Mesendoderm (in vitro differentiated cells): ENCODE measurements at places on chromosomes 4 and X.

DNA sequence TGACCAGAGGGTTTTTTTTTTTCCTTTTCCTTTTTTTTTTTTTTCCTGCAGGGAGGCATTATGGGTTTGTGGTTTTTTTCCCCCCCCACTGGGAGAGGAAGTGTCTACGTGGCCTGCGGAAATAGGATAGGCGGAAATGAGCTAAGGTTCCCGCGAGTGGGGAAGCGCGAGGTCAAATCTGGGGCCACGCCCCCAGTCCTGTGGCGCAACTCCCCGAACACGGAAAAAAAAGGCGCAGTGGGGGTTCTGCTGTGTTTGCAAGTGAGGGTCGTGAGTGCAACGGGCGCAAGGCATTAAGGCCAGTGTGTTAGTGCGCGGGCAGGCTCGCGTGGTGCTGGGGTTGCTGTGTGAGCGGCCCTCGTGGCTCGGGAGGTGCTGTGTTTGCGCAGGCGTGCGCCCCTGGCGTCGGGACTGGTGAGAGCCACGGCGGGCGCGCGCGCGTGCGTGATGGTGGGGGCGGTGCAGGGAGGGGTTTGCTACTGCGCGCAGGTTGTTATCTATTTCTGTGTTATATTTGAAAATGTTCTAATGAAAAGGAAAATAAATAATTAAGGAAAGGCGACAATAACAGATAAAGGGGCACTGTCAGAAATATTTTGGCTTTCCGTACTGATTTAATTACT is 685 bp upstream of the MORF4L2 start:
- DNase-seq: no peak

GRCh38 chr4:181559637-181560036 is 683.6 kb upstream of the TENM3 start:
- no peak for DNase-seq

GRCh38 chrX:143634309-143634662 is 1.6 kb downstream of the SLITRK4 start:
- DNase-seq: no peak

GRCh38 chrX:149374751-149375150 is 130.4 kb downstream of the IDS start:
- no peak for DNase-seq

GRCh38 chr4:87679449-87680169 is 29.5 kb downstream of the DMP1 start:
- peak; percentile 86 for DNase-seq

GRCh38 chrX:40061871-40062524 is 35.8 kb downstream of the BCOR start:
- DNase-seq: no peak

DNA sequence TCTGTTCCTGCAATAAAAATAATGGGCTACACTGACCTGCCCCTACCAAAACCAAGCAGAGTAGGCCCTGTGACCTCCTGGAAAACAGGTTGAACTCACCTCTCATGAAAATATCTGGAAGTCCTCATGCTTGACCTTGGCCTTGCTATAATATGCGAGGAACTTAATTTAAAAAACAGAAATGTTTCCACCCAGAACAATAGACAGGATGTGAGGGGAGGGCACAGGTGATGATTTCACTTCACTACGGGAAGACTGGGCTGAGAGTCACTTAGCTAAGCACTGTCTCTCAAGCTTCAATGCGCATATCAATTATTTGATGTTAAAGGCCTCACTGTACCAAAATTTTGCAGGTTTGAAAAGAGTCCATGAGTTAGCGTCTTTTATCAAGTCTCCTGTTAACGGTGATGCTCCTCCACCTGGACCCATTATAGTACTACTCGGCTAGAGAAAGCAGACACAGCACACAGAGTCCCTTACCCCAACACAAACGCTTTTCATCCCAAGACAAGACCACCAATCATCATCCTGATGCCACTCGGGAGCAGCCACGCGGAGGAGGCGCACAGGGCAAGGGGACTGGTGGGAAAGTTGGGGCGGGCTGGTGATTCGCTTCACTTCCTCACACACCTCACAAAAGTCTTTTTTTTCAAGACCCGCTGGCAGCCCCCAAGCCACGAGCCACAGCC is 25.9 kb downstream of the ZNF721 start:
- DNase-seq: peak; percentile 22

DNA sequence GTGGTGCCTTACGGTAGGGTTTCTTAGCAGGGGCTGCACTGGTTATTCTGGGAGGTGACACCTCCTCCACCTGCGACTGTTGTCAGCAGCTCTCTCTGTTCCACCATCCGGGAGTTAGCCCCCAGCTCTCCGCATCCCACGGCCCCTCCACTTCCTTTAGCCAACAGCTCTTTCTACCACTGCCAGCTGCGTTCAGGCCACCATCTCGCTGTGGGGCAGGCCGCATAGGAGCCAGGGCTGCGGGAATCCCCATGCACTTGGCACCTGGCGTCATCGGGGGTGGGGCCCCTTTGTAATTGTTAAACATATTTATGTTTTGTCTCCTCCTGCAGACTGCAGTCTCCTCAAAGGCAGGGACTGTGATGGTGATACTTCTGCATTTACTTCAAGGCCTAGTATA is 480.2 kb downstream of the SMARCA1 start:
- no peak for DNase-seq

DNA sequence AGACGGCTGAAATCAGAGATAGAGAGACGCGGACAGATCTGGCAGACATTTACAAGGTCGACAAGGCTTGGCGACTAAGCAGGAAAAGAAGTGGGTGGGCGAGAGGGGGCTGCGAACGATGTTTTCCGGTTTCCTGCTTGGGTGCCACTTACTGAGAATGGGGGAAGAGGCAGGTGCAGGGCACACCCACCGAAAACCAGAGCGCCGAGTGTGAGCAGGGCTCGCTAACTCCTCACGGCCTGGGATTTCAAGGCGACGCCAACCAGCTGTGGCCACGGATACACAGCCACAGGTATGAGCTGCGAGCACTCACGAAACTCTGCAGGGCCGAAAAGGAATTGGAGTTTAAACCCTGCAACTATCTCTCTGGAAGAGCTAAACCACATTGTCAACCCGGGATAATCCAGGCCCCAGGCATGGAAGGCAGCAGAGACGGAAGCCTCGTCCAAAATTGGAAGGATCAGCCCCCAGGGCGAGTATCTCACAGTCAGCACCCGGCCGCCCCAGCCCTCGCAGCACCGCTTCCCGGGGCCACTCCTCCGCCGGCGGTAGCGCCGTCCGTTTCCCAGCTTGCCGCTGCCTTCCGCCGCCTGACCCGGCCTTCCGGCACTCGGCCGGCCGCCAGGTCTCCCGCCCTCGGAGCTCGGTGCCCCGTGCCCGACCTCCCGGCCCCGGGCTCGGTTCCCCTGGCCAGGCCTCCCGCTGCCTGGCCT is 778 bp downstream of the CASP3 start:
- peak; percentile 68 for DNase-seq

GRCh38 chr4:99833756-99834155 is 17.1 kb downstream of the DAPP1 start:
- DNase-seq: no peak

DNA sequence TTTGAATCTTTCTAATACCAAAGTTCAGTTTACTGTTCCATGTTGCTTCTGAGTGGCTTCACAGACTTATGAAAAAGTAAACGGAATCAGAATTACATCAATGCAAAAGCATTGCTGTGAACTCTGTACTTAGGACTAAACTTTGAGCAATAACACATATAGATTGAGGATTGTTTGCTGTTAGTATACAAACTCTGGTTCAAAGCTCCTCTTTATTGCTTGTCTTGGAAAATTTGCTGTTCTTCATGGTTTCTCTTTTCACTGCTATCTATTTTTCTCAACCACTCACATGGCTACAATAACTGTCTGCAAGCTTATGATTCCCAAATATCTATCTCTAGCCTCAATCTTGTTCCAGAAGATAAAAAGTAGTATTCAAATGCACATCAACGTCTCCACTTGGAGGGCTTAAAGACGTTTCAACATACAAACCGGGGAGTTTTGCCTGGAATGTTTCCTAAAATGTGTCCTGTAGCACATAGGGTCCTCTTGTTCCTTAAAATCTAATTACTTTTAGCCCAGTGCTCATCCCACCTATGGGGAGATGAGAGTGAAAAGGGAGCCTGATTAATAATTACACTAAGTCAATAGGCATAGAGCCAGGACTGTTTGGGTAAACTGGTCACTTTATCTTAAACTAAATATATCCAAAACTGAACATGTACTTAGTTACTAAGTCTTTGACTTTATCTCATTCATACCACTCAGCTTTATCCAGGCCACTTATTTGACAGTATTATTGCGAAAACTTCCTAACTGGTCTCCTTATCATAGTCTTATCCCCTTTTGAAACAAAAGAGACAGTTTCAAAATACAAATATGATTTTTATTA is 3.6 kb upstream of the AFP start:
- no peak for DNase-seq

DNA sequence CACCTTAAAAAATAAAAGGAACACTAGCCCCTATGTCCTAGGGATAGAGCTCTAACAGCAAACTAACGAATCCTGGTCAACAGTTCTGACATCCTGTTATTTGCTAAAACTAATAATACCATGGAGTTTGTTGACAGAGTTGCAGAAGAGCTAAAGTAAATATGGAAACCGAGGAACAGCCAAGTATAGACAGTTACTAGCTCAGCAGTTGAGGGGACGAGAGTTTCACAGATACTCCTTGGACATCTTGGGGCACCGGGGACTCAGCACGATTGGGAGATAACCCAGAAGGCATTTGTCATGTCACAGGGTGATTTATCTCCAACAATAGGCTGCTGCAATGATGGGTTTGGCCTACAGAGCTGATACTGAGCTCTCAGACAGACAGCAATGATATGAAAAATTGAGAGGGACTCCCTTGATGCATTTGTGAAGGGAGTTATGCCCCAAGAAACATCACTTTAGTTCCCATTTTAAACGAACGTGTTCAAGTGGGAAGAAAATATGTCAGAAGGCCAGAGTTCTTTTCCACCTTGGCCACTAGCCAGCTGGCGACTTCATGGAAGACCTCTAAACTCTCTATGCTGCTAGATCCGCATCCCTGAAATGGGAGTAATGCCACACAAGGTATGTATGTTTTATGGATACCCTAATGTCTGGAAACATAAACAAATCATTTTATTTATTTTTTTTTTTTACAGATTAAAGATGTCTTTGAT is 48.6 kb downstream of the TSC22D3 start:
- DNase-seq: no peak

GRCh38 chrX:1555370-1555769 is 18.4 kb upstream of the P2RY8 start:
- no peak for DNase-seq

DNA sequence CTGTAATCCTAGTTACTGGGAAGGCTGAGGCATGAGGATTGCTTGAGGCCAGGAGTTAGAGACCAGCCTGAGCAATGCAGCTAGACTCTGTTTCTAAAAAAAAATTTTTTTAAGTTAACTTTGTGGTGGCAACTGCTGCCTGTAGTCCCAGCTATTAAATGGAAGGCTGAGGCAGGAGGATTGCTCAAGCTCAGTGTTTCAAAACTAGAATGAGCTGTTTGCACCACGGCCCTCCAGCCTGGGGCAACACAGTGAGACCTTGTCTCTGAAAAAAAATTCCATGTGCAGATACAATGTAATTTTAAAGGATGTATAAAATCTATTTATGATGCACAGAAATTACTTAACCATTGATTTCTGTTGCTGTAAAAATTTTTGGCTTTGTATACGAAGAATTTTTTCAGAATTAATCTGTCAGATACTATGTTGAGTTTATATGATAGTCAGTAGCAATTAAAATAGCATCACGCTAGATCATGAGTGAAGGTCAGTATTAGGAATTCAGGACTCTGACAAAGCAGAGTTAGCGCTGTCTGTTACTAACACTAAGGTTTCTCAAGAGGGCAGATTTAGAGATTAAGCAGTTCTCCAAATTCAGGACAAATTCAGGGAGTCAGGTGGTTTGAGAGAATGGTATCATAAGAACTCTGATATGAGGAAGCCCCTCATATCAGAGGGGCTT is 8.3 kb upstream of the AGA start:
- DNase-seq: no peak

- DNase-seq: no peak
Measured at GRCh38 chr4:151242305-151242704, 34.7 kb upstream of the PRSS48 start.

GRCh38 chr4:42101446-42101975 is 50.9 kb downstream of the BEND4 start:
- DNase-seq: no peak

GRCh38 chrX:155069414-155069813 is 1.5 kb downstream of the CMC4 start:
- no peak for DNase-seq

- no peak for DNase-seq
Measured at GRCh38 chr4:86512631-86513030, 81.5 kb upstream of the PTPN13 start.

- DNase-seq: no peak
Measured at GRCh38 chr4:75745721-75746199, 21.4 kb downstream of the USO1 start.

DNA sequence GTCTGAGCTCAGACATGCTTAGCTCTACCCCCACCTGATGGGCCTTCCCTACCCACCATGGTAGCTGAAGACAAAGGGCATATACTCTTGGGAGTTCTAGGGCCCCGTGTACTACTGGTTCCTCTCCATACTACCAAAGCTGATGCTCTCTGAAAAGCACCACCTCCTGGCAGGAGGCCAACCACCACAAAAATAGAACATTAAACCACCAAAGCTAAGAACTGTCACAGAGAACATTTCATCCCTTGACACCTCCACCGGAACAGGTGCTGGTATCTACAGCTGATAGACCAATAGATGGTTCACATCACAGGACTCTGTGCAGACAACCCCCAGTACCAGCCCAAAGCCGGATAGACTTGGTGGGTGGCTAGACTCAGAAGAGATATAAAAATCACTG is 13.4 kb downstream of the EDA2R start:
- no peak for DNase-seq

GRCh38 chr4:38752941-38753806 is 29.6 kb downstream of the TLR10 start:
- peak; percentile 99 for DNase-seq

- peak; percentile 2 for DNase-seq
Measured at GRCh38 chrX:57918750-57919436, 8.6 kb upstream of the ZXDA start.

- peak; percentile 19 for DNase-seq
Measured at GRCh38 chr4:152374606-152375285, 161.1 kb downstream of the FBXW7 start.

GRCh38 chrX:153774576-153775292 is 6.1 kb upstream of the SRPK3 start:
- DNase-seq: no peak

- DNase-seq: peak; percentile 62
Measured at GRCh38 chrX:153909024-153909979, 4.8 kb downstream of the AVPR2 start.

GRCh38 chr4:146638786-146639505 is at the start of gene POU4F2:
Gene POU4F2, plus strand, starts transcription at chr4:146638893. Its CDS starts 248 bp downstream, at chr4:146639141.
- DNase-seq: peak; percentile 74
